ENCODE measurements at places on chromosomes 5 and 9. TPM values are rescaled to one million over a fixed set of nuclear protein-coding genes. Genes with fewer than 3 reads are reported as not detected.

The LMNB1 gene
- 89.0 TPM for total RNA-seq

The SMIM15 gene
- 72.9 TPM for total RNA-seq

The PCDHAC1 gene
- total RNA-seq: not detected

The ENTPD8 gene
- 0.16 TPM for total RNA-seq

The PCDHGA12 gene
- total RNA-seq: 6.2 TPM

The CATSPER3 gene
- not detected for total RNA-seq

The STK32A gene
- total RNA-seq: not detected

The SLC25A2 gene
- 0.16 TPM for total RNA-seq

The BTNL8 gene
- total RNA-seq: not detected

The FBP2 gene
- total RNA-seq: not detected

The CCNJL gene
- 3.2 TPM for total RNA-seq

The GPR150 gene
- not detected for total RNA-seq

The MZB1 gene
- total RNA-seq: 0.16 TPM

The MOB3B gene
- total RNA-seq: 2.0 TPM

The TRAF1 gene
- 17.9 TPM for total RNA-seq

The HTR1A gene
- total RNA-seq: not detected

The TLE1 gene
- total RNA-seq: 32.2 TPM

The ROPN1L gene
- total RNA-seq: 1.6 TPM

The OR1J2 gene
- total RNA-seq: not detected

The SPINK14 gene
- not detected for total RNA-seq

The SEMA5A gene
- total RNA-seq: 0.31 TPM

The LCN15 gene
- total RNA-seq: not detected

The PLPP7 gene
- 1.8 TPM for total RNA-seq

The GPR107 gene
- total RNA-seq: 13.9 TPM

The ZNF354C gene
- 4.4 TPM for total RNA-seq

The FOXI1 gene
- total RNA-seq: not detected

The TGFBI gene
- 5.2 TPM for total RNA-seq

The PAX5 gene
- not detected for total RNA-seq

The FAM169A gene
- total RNA-seq: 4.3 TPM

The ARRDC3 gene
- 75.6 TPM for total RNA-seq

The CETN3 gene
- total RNA-seq: 9.9 TPM

The PCDHA11 gene
- total RNA-seq: under 0.01 TPM

The OR13C5 gene
- not detected for total RNA-seq

The HAVCR2 gene
- total RNA-seq: not detected

The RANBP3L gene
- total RNA-seq: not detected

The GADD45G gene
- total RNA-seq: 0.49 TPM

The C8G gene
- total RNA-seq: not detected

The FBXW5 gene
- total RNA-seq: 202 TPM

The STPG3 gene
- not detected for total RNA-seq

The RGS3 gene
- total RNA-seq: 311 TPM

The PFN3 gene
- not detected for total RNA-seq

The RMRP gene
- total RNA-seq: 15,158 TPM

The RORB gene
- total RNA-seq: under 0.01 TPM

The CARD6 gene
- total RNA-seq: 18.3 TPM

The LEAP2 gene
- total RNA-seq: under 0.01 TPM

The SCGB3A2 gene
- not detected for total RNA-seq

The AGXT2 gene
- not detected for total RNA-seq

The SAXO1 gene
- under 0.01 TPM for total RNA-seq

The LCN2 gene
- total RNA-seq: not detected

The NUTM2F gene
- total RNA-seq: not detected

The DNM1 gene
- total RNA-seq: 0.69 TPM

The LCN10 gene
- total RNA-seq: 0.13 TPM

The PCDHA2 gene
- 0.06 TPM for total RNA-seq

The KIF12 gene
- not detected for total RNA-seq

The TRPM3 gene
- total RNA-seq: not detected

The SYNPO gene
- 7.1 TPM for total RNA-seq

The IQGAP2 gene
- total RNA-seq: 0.65 TPM

Measured in bladder microvascular endothelial cell (primary cell).